Activated CD8-positive, alpha-beta memory T cell treated with anti-CD3 and anti-CD28 coated beads for 1 hour (primary cell): ENCODE measurements at places on chromosomes 7 and 10.

- DNase-seq = no peak
Measured at GRCh38 chr10:104337521-104337984, 712 bp downstream of the ITPRIP start.

GRCh38 chr10:132516771-132517725 lies 20.5 kb upstream of the INPP5A start:
- DNase-seq = no peak

GRCh38 chr10:58436071-58436470 lies 50.9 kb downstream of the TFAM start:
- DNase-seq = no peak

DNA sequence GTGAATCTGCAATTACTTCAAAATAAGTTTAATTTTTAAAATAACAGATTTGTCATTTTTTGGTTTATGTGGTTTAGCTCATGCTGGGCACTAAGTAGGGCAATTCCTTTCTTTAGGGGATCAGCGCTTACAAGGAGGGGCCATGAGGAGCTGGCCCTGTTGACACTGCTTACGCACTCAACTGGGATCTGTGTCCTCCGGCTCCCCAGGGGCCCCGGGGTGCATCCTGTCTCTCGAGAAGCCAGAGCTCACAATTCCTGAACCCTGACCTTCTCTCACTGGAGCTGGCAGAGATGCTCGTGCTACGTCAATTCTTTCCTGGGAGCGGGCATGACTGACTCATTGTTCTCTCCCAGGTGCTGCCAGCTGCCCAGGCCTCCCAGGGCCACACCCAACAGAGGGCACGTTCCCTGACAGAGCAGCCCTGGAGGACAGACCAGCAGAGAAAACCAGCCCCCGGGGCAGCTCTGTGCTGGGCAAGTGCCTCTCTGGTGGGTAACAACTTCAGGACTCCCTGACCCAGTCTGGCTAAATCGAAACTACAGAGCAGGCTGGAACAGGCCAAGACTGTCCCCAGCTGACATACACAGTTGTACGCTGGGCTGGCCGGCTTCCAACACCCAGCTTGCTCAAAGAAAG lies 36.8 kb downstream of the CTBP2 start:
- DNase-seq = no peak

- no peak for DNase-seq
Measured at GRCh38 chr10:49645417-49645816, 31.6 kb downstream of the CHAT start.

- DNase-seq = no peak
Measured at GRCh38 chr7:23276947-23277346, 22.2 kb upstream of the MALSU1 start.
